ENCODE measurements at places on chromosomes 7 and 10.
A peak's percentile ranks its signal among the peaks of the same experiment; 100 is the strongest.

DNA sequence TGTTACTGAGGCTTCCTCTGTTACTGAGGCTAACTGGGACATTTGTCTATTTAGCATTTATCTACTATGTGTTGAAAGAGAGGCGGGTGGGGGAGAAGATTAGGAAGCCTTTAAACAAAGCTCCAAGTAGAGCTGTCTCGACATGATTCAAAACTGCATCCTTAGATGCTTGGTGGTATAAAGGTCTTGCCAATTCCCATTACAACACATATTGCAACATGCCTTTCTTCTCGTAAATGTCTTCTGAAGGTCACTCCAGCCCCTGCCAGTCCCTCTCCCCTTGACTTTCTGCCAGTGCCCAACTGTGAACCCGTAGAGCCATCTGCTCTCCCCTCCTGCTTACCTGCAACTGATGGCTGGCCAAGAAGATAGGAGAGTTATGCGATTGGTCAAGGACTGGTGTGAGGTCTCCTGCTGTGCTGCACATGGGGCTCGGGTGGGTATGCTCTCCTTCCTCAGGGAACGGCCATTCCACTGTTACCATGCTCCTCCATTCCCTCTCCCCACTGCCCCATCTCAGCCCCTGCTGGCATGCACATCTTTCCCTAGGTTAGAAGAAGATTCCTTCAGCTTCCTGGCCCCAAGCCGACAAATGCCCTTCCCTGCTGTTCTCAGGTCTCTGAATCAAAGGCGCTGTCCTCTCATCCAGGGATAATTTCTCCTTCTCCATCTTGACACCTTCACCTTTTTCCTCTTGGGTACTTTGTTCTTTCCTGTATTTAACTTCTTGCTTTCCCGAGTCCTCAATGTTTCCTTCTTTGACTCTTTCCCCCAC, 43.6 kb upstream of the ZNF32 start:
- DNase-seq = no peak

DNA sequence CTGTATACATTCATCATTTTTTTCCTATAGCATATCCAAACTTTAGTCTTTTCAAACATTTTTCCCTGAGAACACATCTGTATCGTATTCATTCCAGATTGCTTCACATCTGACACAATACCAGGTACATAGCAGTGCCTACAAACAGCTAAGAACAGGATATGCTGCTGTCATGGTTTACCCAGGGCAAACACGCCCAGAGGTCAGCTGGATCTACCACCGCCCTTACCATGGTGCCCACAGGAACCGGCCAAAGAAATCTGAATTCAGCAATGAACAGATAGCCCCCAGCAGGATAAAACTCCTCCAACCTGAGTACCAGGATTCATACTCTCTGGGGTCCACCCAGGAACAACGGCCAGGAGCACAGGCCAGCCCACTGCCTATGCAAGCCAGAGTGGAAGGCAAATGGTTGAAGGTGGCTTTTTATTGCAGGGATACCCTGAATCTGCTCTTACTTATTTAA, 43.0 kb downstream of the TNS3 start:
- DNase-seq = no peak

DNA sequence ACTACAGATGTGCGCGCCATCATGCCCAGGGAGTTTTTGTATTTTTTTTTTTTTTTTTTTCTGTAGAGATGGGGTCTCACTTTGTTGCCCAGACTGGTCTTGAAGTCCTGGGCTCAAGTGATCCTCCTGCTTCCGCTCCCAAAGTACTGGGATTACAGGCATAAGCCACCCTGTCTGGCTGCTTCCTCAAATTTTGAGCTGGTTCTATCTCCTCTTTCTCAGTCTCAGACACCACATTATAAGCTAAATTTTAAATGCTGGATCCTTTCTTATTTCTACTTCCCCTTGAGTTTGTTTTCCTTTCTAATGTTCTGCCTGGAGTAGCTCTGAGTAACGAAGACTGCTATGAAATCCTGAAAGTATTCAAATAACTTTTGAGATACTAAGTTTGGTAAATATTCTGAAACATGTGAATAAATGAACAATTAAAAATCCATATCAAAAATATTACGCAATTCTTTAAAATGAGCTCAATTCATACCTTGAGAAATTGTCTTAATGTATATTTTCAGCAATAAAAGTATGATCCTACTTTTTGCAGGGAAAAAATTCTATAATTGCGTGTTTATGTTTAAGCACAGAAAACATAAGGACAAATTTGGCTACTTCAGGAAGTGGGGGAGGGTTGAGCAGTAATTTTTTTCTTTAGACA, 15.0 kb downstream of the TCAF1 start:
- no peak for DNase-seq

DNA sequence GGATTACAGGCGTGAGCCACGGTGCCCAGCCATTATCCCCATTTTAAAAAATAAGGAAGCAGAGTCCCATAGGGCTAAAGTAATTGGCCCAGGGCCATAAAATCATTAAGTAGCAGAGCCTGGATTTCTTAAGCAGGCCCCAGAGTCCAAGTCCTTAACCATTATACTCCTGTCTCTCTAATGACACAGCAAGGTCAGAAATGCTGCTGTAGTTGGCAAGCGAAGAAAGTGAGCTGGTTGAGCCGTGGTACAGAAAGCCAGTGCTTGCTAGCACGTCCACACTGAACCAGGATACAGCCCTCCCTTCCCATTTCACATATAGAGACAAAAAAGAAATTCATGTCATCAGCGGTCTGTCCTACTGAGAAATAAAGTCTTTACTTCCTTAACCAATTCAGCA, 562.7 kb downstream of the GALNT17 start:
- no peak for DNase-seq

DNA sequence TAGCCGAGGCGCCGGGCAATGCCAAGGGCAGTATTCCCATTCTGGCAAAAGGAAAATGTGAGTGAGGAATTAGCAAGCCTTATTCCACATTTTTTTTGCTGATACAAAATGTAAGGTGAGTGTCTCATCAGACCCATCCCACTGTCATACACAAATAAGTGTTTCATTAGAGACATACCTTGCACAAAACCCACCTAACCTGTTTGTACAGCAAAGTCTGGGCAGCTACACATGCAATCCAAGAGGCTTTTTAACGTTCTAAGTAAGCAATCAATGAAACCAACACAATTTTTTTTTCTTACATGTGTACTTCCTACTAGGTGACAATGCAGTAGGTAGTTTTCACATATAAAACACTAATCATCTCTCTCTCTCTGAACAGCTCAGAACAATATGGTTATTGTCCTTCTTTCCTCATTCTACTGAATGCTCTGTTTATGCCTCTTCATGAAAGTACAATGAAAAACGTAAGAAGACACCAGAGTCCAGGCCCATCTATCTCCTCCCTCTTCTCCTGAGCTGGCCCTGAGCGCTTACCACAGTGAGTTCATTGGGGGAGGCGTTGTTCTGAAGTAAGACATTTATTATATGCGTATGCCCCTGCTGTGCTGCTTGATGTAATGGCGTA, 217.2 kb downstream of the ANK3 start:
- no peak for DNase-seq

DNA sequence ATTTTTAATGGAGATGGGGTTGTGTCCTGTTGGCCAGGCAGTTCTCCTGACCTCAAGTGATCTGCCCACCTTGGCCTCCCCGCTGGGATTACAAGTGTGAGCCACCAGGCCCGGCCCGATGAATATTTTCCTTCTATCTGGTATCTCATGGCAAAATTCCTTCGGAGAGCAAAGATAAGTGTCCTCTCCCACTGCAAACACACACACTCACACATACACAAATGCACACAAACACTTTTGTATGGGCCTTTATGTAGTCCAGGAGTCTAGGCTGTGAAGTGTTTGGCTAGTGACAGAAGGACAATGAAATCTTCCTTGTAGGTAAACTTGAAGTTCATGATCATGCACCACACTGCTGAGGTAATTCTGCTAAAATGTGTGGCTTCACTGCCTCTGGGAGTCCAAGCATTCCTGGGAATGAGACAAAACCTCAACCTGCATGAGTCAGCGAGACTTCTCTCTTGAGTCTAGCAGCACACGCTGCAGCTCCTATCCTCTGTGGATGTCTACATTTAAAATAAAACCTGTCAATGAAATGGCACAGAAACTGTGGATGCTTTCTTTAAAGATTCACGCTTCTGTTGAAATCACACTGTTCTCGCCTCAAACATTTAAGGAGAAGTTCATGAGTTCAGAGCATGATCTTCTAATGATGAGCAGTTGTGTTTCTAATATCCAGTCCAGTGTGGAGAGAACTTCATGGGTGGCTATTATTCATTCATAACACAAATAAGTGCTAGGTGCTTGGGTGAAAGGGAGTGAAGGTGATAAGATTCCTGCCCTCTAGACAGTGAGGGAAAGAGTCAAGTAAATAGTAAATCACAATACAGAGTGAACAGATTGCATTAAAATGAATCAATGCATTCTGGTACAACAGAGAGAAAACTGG, 96.5 kb downstream of the NRP1 start:
- no peak for DNase-seq

DNA sequence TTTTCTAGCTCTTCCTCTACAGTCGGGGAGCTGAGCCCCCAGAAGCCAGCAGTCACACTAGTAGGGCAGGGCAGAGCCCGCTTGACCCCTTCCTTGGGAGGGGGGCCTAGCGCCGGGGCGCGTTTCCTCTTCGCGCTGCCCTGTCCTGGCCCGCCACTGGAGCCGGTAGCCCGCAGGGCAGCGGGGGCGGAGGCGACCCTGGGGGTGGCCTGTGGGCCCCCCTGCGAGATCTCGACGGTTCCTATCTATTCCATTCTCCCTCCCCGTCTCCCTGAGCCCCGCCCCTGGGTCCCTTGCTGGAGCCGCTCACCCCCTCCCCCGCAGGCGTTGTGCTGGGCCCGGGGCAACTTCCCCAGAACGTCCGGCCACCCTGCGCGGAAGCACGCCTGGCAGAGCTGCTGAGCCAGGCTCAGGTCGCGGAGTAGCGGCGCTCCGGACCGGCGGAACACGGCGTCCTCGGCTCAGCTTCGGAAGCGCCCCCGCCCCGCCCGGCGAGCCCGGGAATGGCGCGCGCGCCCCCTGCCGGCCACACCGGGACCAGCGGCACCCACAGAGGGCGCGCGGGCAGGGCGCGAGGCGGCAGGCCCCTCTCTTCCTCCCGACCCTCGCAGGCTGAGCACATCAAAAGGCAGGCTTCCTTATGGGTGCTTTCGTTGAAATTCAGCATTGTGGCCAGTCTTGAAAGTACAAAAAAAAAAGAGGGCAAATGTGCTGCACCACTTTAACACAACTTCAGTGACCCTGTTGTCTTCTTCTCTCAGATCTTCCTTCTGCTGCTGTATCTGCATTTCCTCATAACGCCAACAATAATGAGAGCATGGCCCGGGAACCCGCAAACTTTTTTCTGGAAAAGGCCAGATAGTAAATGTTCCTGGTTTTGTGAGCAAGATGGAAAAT, 327.6 kb downstream of the TNS3 start:
- DNase-seq = peak; percentile 18

DNA sequence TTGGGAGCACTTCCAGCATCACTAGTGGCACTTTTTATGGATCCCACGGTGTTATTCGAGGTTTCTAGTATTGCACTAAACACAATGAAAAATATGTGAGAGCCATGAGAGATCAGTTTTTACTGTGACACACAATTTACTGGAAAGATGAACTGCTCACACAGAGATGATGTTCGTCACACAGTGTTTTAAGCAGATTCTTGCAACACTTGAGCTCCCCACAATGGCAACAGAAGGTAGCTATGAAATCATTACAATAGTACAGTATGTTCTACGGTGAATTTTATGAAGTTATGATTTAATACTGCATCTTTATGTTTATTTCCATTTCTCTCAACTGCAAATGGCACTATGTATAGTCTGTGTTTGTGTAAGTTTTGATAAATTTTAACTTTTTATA, 27.4 kb upstream of the ENTPD1 start:
- no peak for DNase-seq

DNA sequence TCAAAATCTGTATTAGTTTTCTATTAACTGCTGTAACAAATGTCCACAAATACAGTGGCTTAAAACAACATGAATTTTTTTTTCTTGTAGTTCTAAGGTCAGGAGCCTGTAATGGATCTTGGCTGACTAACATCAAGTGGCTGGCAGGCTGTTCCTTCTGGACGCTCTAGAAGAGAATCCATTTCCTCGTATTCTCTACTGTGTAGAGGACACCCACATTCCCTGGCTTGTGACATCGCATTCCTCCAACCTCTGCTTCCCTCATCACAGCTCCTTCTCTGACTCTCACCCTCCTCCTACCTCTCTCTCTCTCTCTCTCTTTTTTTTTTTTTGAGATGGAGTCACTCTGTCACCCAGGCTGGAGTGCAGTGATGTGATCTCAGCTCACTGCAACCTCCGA, 4.8 kb upstream of the CALHM1 start:
- no peak for DNase-seq

GRCh38 chr10:14556285-14556956, 218.3 kb downstream of the FAM107B start:
- no peak for DNase-seq

DNA sequence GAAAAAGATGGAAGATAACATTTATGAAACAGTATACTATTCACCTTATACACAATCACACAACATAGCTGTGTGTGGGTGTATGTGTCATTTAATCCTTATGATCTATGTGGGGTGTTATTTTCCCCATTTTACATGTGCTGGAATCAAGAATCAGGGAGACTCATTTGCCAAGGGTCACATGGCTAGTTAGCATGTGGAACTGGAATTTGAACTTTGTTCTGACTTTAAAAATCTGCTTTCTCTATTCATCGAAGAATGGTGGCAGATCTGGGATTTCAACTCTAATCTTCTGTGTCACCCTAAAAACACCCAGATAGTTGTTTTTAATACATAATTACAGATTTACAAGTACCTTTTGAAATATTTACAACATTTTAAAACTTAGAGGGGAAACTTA, 65.2 kb downstream of the ADAM22 start:
- DNase-seq = no peak

DNA sequence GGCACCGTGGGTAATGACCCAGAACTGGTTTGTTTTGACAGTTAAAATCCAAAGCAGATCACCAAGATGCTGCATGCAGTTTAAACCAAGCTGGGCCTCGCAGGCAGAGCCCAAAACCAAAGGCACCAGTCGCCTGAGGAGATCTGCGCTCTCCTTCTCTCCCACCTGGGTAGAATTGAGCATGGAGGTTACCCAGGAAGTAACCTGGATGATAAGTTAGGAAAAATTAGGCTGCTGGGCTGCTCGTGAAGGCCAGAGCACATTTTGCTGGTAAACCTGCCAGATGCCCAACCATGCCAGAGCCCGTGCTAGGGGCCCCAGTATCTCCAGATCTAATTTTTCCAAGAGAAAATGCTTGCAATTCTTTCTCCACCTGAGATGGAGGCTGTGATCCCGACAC, 388.3 kb upstream of the MGMT start:
- no peak for DNase-seq

- no peak for DNase-seq
Measured at GRCh38 chr7:130986261-130986690, 252.3 kb upstream of the KLF14 start.

DNA sequence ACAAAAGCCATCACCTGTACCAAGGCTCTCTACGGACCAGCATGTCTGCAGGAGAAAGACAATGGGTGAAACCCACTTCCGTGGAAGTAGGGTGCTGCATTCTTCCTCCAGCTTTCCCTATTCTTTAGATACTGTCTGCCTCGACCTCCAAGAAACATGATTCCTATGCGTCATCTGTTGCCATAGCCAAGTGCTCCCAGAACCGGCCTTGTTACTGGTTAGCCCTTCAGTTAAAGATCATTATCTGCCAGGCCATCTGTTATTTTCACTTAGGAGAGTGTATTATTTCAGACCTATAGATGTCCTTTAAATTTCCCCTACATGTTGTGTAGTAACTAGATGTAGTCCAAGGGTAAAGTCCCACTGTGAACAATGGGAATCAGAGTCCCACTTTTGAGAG, 89.0 kb upstream of the KIAA1217 start:
- no peak for DNase-seq

Data from stimulated activated CD8-positive, alpha-beta memory T cell treated with anti-CD3 and anti-CD28 coated beads, Interleukin-7, amount 100 ng/mL, for 24 hours (primary cell).